Adrenal gland (tissue), 19 donors: ENCODE measurements at places on chromosomes 1 and 21. TPM values are rescaled to one million over a fixed set of nuclear protein-coding genes. Genes with fewer than 3 reads are reported as not detected.

GRCh38 chr21:28393279-28393678, 599.4 kb downstream of the LTN1 start:
- H3K27ac ChIP-seq: no peak overlapping the region
- no peak overlapping the region for H3K4me3 ChIP-seq
- no peak for DNase-seq
- no peaks in the 10 kb centered on the region for H3K36me3 ChIP-seq

DNA sequence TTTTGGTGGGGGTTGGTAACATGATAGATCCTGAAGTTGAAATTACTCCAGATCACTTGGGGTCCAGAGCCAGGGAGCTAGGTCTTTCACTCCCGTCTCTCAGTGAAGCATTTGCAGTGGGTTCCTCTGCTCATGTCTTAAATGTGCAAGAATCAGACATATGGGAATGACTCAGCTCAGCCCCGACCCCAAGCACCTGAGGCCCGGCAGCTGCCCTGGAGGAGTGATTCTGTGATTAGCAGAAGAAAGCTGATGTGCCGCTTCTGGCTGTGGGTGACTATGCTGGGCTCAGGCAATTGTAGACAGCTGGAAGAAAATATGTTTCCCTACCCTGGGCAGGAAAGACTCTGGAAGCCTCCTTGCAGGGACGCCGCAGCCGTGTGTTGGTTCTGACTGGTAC, 601.7 kb downstream of the NPHP4 start:
- peaks cover 3% of the 10 kb centered on the region for H3K27me3 ChIP-seq
- H3K36me3 ChIP-seq: no peaks in the 10 kb centered on the region
- no peak overlapping the region for H3K4me3 ChIP-seq
- H3K27ac ChIP-seq: no peak overlapping the region
- no peaks in the 10 kb centered on the region for H3K4me1 ChIP-seq

DNA sequence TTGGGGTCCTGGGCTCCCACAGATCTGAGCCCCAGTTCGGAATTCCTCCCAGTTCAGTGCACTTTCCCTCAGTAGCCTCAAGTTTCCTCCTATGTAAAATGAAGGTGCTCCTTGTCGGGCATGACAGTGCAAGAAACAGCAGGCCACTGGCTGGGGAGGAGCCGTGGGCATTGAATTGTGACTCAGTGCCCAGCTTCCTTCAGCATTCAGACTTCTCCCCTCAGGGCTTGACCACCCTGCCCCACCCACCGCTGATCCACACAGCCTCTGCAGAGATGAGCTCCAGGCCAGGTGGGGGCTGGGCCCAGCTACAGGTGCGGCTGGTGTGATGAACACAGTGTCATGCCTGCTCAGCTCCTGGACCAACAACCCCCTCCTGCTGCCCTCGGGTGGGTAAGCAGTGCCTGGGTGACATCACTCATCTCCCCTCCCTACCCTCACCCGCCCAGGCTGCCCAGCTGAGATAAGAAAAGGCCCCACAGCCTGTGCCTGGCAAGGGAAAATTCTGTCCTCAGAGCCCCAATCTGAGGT, 4.9 kb downstream of the MOB3C start:
- H3K4me1 ChIP-seq: peaks cover 29% of the 10 kb centered on the region
- peak overlapping the region; percentile 1 for H3K27ac ChIP-seq
- no peak overlapping the region for H3K4me3 ChIP-seq
- H3K36me3 ChIP-seq: peaks cover 32% of the 10 kb centered on the region

DNA sequence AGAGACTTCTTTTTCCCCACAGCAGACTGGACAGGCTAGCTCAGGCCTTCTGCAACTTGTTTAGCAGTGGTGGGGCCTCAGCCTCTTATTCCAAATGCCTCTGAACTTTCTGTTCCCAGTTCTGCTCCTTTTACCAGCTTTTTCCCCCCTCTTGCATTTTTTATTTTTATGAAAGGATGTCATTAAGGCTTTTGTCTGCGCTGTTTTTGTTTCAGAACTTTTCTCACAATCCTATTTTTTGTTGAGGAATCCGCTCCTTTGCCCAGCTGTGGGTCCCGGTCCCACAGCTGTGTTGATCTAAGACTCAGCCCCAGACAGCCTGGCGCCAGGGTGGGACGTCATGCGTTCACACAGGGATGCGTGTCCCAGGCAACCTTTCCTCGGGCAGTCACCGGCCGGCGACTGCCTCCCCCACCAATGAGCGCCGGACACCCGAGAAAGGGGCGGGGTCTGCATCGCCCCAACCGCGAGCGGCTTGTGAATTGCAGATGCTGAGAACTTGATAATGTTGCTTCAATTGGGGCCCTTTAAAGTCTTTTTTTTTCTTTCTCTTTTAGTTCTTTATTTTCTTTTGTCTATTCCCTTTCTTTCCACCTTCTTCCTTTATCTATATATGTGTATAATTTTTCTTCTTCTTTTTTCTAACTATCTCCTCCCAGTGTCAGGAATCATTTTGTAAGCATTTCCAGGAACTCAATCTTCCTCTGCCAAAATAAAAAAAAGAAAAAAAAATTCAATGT, 3.0 kb upstream of the ID3 start:
- H3K4me3 ChIP-seq: no peak overlapping the region
- no peaks in the 10 kb centered on the region for H3K36me3 ChIP-seq
- H3K27me3 ChIP-seq: no peaks in the 10 kb centered on the region

DNA sequence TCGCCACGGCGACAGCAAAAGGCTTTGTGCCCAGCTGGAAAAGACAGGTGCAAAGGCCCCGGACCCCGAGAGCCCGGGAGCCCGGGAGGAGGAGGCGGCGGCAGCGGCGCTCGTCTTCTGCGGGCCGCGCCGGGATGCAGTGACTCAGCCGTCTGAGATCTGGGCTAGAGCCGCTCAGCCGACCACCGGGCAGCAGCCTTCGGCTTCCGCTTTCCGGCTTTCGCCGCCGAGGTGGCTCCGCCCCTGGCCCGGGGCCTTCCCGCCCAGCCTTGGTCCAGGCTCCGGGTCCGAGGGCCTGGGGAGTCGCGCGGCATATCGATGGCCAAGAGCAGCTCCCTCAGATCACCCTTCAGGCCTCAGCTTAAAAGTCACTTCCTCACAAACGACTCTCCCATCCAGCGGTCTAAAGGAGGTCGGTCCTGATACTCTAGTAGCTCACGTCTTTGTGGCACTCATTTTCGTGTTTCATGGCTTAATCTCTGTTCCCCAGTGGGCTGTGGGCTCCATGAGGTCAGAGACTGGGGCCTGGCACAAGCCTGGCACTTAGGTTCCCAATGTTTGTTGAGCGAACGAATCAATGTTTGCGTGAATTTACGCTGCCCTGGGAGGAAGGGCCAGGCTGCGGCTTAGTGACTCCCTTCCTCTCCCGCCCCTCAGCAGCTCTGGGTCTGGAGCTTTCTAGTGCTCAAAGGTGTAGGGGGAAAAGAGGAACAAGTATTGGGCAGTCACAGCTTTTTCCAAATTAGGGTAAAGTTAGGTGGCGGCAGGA, at the start of gene PHTF1:
TSS of gene PHTF1 (minus strand) at position 154 of the 769 bp plus-strand sequence. CDS start 783 bp downstream, outside the sequence.
- H3K36me3 ChIP-seq: no peaks in the 10 kb centered on the region
- DNase-seq: peak; percentile 82
- peaks cover 20% of the 10 kb centered on the region for H3K4me1 ChIP-seq
- peak within 1 kb of the TSS; percentile 95 for H3K4me3 ChIP-seq
- no peaks in the 10 kb centered on the region for H3K27me3 ChIP-seq
- peak within 1 kb of the TSS; percentile 98 for H3K27ac ChIP-seq

DNA sequence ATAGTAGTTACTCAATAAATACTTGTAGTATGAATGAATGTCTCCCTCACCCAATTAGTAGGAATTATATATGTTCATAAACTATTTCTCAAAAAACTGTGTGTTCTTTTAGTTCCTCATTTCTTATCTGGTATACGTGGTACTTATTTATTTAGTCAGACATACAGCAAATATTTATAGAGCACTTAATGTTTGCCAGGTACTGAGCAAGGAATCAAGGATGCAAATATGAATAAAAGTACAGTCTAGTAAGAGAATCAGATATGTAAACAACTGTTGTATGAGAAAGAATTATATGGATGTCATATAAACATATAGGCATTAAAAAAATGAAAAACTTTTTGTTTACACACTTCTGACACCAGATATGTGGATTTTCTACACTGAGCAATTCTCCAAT, 58.5 kb downstream of the ATF6 start:
- no peaks in the 10 kb centered on the region for H3K27me3 ChIP-seq
- no peak overlapping the region for H3K4me3 ChIP-seq
- H3K27ac ChIP-seq: no peak overlapping the region
- H3K4me1 ChIP-seq: no peaks in the 10 kb centered on the region
- H3K36me3 ChIP-seq: peaks cover 17% of the 10 kb centered on the region

GRCh38 chr1:28642056-28642846, 616 bp downstream of the TAF12 start:
- peaks cover 29% of the 10 kb centered on the region for H3K4me1 ChIP-seq
- no peak for DNase-seq
- H3K27ac ChIP-seq: peak overlapping the region; percentile 91
- H3K4me3 ChIP-seq: no peak overlapping the region
- no peaks in the 10 kb centered on the region for H3K36me3 ChIP-seq

- H3K4me1 ChIP-seq: no peaks in the 10 kb centered on the region
- DNase-seq: no peak
- H3K36me3 ChIP-seq: no peaks in the 10 kb centered on the region
- H3K4me3 ChIP-seq: no peak overlapping the region
These were observed 83.4 kb upstream of the PLPPR4 start for GRCh38 chr1:99180915-99181314.

- peaks cover 48% of the 10 kb centered on the region for H3K36me3 ChIP-seq
- H3K27ac ChIP-seq: no peak overlapping the region
- no peak for DNase-seq
- H3K4me3 ChIP-seq: no peak overlapping the region
- H3K27me3 ChIP-seq: no peaks in the 10 kb centered on the region
These were observed 49.1 kb upstream of the SDC3 start for GRCh38 chr1:30957560-30958222.

DNA sequence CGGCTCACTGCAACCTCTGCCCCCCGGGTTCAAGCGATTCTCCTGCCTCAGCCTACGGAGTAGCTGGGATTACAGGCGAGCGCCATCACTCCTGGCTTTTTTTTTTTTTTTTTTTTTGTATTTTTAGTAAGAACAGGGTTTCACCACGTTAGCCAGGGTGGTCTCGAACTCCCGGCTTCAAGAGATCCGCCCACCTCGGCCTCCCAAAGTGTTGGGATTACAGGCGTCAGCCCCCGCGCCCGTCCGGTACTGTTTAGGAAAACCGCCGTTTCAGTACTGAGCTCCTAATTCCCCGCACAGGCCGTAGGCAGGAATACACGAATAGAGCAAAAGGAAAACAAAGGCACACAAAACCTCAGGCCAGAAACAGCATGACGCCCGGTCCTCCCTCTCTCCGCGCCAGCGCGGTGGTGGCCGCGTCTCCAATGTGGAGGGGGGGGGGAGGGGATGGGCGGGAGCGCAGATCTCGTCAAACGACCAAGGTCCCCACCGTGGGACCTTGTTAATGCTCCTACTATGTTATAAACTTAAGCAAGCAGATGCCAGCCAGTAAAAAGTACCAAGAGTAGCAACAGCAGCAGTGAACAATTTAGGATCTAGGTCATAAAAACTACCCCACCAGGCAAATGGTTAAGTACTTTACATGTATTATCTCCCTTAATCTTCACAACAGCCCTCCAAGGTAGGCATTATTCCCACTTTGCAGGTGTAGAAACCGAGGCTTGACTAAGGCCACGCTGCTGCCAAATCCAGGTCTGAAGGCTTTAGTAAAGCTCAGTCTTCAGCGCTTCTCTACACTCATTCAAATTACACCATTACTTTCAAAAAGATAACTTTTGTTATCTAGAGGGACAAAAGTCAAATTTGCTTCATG, 648 bp upstream of the ADAR start:
- H3K36me3 ChIP-seq: no peaks in the 10 kb centered on the region
- peak; percentile 44 for DNase-seq
- peaks cover 22% of the 10 kb centered on the region for H3K4me1 ChIP-seq
- no peaks in the 10 kb centered on the region for H3K27me3 ChIP-seq

DNA sequence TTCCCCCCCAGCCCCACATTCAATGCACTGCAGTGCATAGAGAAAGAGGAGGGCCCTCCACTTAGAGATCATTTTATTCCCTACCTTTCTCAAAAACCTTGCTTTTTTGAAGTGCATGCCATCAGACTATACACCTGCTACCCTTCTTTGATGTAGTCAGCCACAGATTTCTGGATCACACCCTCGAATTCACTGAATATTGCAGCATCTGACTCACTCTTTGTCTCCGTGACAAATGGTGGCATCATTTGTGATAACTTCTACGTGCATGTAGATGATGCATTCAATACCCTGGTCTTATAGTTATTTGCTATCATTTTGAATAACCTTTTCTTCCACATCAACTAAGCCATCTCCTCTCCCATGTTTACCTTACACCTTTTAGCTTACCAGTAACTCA, 310.3 kb upstream of the SGIP1 start:
- DNase-seq: no peak
- H3K4me3 ChIP-seq: no peak overlapping the region
- no peaks in the 10 kb centered on the region for H3K27me3 ChIP-seq
- no peak overlapping the region for H3K27ac ChIP-seq
- H3K36me3 ChIP-seq: no peaks in the 10 kb centered on the region
- no peaks in the 10 kb centered on the region for H3K4me1 ChIP-seq

DNA sequence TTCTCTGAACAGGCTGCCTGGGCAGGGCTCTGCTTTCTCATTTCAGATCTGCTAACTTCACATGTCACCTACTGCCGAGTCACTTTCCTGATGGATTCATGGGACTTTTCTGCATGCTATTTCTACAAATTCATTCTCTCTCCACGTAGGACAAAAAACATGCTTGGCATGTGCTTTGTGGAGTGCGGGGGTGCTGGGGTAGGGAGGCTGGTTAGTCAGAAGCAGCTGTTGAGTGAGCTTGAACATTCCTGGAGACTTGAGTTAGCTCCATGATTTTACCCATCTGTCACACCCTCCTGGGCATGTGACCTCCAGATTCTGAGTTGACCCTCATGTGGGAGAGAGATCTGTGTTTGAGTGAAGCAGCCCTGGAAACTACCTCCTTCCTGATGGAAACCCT, 71.4 kb downstream of the UCK2 start:
- no peaks in the 10 kb centered on the region for H3K36me3 ChIP-seq
- DNase-seq: no peak
- H3K27me3 ChIP-seq: no peaks in the 10 kb centered on the region
- no peak overlapping the region for H3K4me3 ChIP-seq
- no peak overlapping the region for H3K27ac ChIP-seq

DNA sequence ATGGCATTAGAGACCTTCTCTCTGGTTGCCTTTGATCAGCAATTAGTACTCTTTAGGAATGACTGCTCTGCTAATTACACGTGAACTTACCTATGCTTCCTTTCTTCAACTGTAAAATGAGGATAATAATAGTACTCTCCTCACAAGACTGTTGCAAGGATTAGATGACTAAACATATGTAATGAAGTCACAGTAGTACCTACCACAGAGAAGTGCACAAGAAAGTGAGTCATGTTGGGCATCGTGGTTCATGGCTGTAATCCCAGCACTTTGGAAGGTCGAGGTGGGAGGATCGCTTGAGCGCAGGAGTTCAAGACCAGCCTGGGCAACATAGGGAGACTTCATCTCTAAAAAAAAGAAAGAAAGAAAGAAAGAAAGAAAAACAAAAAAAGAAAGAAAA, 68.1 kb upstream of the AK4 start:
- no peaks in the 10 kb centered on the region for H3K27me3 ChIP-seq
- no peak for DNase-seq
- H3K4me3 ChIP-seq: no peak overlapping the region
- no peaks in the 10 kb centered on the region for H3K4me1 ChIP-seq
- no peaks in the 10 kb centered on the region for H3K36me3 ChIP-seq

GRCh38 chr1:6157528-6158174, 22.5 kb downstream of the CHD5 start:
- H3K4me1 ChIP-seq: no peaks in the 10 kb centered on the region
- H3K27ac ChIP-seq: no peak overlapping the region
- peak; percentile 80 for DNase-seq

Gene RSPO1
- total RNA-seq: not detected

Gene ABCD3
- total RNA-seq: 58.3 TPM

Gene SH2D5
- 1.9 TPM for total RNA-seq

Gene TMPRSS15
- total RNA-seq: not detected

Gene CDC20
- total RNA-seq: 3.0 TPM

Gene TPTE
- not detected for total RNA-seq

Gene PLA2G2F
- total RNA-seq: not detected

Gene BGLAP
- 0.42 TPM for total RNA-seq

Gene SELENBP1
- 36.4 TPM for total RNA-seq
